Glomerular endothelial cell (primary cell): ENCODE measurements at places on chromosomes 6 and 20. TPM values are rescaled to one million over a fixed set of nuclear protein-coding genes. Genes with fewer than 3 reads are reported as not detected.

- no peak for DNase-seq
Measured at GRCh38 chr6:137095093-137095492, 50.3 kb upstream of the IL20RA start.

- DNase-seq, result no peak
Measured at GRCh38 chr20:4929686-4930397, 71.5 kb downstream of the SLC23A2 start.

- DNase-seq, result no peak
Measured at GRCh38 chr20:48904566-48905296, 16.8 kb upstream of the ARFGEF2 start.

GRCh38 chr6:141199074-141199473, 933.7 kb upstream of the GJE1 start:
- no peak for DNase-seq

CTAGE9 gene
- total RNA-seq, result 0.05 TPM in 1 of 2 replicates, not detected in the other

DNA sequence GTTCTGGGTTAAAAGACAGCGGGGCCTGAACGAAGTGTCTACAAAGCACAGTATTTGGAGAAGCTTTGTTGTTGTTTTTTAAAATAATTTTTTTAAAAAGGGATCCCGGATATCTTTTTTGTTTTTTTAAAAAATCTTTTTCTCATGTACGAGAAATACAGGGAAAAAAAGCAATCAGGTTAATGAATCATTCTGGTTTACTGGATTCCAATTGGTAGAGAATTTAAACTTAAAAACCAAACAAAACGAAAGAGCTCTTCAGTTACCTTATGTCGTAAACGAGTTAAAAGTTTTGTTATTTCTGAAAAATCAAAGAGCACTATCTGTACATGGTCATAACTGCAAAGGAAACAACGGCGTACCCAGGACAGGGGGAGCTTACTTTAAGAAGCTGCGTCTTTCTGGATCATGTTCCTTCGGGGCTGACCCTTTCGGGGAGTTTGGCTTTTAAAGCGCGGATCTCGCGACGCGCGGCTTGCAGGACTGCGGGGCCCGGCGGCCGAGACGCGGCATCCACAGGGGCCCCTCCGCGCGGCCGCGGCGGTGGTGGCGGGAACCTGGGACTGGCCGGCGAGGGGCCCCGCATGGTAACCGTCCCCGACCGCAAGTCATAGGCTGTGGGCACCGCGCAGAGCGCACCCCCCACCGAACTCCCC, 927 bp downstream of the IL20RA start:
- no peak for DNase-seq

RSPO3 gene
- 0.19 and 1.8 TPM in 2 replicates for total RNA-seq

- no peak for DNase-seq
Measured at GRCh38 chr6:147534116-147534860, 25.8 kb downstream of the SAMD5 start.

CCN5 gene
- total RNA-seq, result not detected in 2 replicates

- no peak for DNase-seq
Measured at GRCh38 chr6:49205526-49205925, 257.5 kb downstream of the MMUT start.

ARMC2 gene
- 1.0 and 1.1 TPM in 2 replicates for total RNA-seq

DPPA5 gene
- not detected in 2 replicates for total RNA-seq

TFAP2B gene
- total RNA-seq, result 0.82 TPM in 1 of 2 replicates, not detected in the other

DNA sequence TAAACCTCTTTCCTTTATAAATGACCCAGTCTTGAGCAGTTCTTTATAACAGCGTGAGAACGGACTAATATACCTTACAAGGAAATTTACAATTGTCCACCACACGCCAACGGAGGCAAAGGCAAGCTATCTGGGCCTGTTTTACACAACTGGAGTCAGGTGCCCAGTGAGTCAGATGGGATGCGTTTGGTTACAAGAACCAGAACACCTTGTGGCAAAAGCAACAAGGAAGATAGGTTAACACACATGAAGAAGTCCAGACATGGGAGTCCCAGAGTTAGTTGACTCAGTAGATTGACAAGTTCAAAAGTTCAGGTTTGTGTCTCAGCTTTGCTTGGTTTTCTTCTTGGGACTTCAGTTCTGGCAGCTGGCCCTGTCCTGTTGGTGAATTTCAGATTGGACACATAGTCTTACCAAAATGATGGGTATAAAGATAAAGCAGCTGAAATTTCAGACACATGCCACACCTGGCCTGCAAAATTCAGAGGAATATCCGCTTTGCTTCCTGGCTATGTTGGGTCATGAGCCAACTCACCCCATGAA, 97.9 kb downstream of the PXDC1 start:
- DNase-seq, result no peak

DNA sequence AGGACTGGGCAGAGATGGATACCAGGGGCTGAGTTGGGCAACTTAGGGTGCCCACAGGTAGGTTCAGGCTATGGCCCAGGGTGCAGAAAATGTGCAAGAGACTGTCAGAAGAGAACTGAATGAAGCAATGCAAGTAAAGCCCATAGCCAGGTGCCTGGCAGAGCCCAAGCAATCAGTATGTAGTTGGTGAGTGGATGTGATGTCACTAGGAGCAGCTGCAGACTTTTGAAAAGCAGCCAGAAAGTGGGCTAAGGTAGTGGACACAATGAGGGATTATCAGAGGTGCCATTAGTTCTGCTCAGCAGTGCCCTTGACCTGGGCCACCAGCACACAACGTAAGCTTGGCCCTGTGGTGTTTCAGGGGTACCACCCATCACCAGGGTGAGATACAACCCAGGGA, 135.3 kb downstream of the SOBP start:
- no peak for DNase-seq

TPBG gene
- total RNA-seq, result 19.0 and 27.5 TPM in 2 replicates

GRCh38 chr20:595330-596308, 14.5 kb downstream of the TCF15 start:
- no peak for DNase-seq

LY6G6C gene
- total RNA-seq, result not detected in 2 replicates

TJAP1 gene
- 26.0 and 26.5 TPM in 2 replicates for total RNA-seq

- no peak for DNase-seq
Measured at GRCh38 chr20:38730989-38731737, 6.9 kb downstream of the SLC32A1 start.
